ENCODE measurements at places on chromosomes 3 and 15. TPM values are rescaled to one million over a fixed set of nuclear protein-coding genes. Genes with fewer than 3 reads are reported as not detected.

The KPNA1 gene
- 32.7 TPM for total RNA-seq

DNA sequence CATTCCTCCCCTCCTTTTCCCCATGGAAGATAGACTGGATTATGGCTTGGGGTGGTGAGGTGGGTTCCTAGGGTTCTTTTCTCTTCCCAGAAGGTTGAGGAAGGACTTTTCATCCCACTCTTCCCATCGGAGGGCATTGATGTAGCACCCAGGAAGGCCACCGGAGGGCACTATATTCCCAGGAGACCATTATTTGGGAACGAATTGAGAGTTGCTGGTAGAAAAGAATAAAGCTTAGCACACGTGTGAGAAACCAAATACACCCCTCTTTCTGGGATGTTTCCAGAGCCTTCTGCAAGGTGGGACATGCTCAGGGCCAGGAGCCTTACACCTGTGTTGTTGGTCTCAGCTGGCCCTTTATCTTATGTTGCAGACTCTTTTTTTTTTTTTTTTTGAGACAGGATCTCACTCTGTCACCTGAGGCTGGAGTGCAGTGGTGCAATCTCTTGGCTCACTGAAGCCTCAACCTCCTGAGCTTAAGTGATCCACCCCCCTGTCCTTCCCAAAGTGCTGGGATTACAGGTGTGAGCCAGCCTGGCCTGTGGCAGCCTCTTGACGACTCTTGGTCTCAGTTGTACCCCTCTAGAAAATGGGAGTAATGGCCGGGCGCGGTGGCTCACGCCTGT is 6.3 kb upstream of the CDC25A start:
- peak; percentile 71 for DNase-seq

- no peak for DNase-seq
Observed at GRCh38 chr15:57337868-57338411, 38.4 kb upstream of the CGNL1 start.

DNA sequence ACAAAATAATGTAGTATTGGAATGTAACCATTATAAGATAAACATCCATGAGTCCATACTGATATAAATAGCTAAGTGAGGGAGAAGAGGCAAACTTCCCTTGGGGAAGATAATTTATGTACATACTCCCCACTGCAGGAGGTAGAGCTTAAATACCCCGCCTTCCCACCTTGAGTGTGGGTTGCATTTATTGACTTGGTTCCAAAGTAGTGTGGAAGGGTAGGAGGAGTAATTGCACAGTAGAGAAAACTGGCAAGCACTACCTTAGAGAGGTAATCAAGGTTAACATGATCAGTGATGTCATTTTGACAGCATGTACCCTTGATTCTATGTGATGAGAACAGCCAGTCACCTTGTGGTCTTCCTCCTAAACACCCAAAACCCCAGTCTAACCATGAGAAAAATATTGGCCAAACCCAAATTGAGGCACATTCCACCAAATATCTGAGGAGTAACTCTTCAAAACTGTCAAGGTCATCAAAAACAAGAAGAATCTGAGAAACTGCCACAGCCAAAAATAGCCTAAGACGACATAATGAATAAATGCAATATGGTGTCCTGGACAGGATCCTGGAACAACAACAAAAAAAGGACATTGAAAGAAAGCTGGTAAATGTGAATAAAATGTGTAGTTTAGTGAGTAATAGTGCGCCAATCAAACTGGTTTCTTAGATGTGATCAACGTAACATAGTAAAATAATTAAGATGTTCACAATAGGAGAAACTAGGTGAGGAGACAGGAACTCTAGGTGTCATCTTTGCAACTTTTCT is 774 bp upstream of the CNOT10 start:
- no peak for DNase-seq

The P2RY12 gene
- total RNA-seq: not detected

The IMPG2 gene
- 0.37 TPM for total RNA-seq

The GHSR gene
- total RNA-seq: not detected

The MYH15 gene
- total RNA-seq: not detected

Measured in transverse colon (tissue), 4 donors.